ENCODE measurements at places on chromosomes 1 and 21.
A peak's percentile ranks its signal among the peaks of the same experiment; 100 is the strongest.

DNA sequence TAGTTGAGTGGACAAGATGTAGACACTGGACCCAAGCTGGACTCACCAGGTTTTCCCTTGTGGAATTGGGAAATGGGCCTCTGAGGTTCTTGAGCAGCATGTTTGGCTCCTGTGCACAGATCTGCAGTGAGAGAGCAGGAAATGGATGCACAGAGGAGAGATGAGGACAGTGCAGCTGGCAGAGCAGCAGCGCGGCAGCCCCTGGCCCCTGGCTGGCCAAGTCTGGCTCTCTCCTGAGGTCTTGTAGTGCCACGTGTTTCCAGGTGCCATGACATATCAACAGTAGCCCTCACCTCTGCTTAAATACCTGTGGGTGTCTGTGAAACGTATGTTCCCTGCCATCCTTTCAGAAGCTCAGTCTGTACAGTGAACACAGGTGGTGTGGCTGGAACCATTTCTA lies 19.2 kb upstream of the BCL10 start:
- no peak for DNase-seq

DNA sequence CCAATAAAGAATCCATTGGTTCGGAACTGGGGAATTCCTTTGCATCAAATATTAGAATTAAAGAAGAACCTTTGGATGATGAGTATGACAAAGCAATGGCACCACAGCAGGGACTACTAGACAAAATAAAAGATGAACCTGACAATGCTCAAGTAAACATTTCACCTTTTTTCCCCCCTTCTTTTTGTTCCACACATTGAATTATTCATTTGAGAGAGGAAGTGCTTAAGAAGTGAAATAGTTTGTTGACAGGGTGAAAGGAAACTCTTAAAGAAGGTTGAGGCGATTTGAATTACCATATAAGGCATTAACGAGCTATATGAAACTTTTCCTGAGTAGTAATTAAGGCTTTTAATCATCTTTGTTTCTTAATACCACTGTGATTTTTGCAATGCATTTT lies 93.1 kb downstream of the ZMYM4 start:
- DNase-seq = no peak

GRCh38 chr1:67761091-67761490 lies 72.2 kb downstream of the GNG12 start:
- no peak for DNase-seq

DNA sequence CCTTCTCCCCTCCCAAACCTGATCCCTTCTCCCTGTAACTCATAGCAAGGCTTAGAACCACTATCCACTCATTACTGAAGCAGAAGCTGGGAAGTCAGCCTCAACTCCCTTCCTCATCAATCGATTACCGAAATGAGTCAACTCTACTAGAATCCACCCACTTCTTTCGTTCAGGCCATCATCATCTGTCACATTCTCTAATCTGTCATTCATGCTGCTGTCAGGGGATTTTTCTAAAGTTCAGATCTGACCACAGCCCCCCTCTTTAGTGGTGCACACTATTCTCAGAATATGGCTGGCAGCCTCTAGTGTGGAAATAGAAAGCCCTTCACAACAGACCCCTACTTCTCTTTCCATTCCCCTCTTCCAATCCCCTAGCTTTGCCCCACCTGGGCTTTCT lies 5.1 kb downstream of the NT5C1A start:
- DNase-seq = no peak

GRCh38 chr1:151537112-151537511 lies 3.0 kb upstream of the TUFT1 start:
- no peak for DNase-seq

DNA sequence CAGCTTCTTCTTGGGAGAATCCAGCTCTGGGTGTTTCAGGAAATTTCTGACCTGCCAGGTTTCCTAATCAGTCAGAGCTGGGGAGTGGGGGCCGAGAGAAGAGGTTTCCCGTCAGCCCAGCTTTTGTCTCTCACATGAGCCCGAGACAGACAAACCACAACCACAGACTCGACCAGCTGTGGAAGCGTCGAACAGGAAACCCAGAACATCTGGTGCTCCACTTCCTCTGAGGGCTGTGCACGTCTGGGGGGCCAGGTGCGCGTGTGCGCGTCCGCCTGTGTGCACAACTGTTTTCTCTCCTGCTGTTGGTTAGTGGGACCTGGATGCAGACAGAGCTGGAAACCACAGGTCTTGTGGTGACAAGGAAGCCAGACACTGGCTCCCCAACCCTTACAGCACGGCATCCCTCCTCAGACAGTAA lies 113.0 kb upstream of the SLC25A33 start:
- peak; percentile 90 for DNase-seq

DNA sequence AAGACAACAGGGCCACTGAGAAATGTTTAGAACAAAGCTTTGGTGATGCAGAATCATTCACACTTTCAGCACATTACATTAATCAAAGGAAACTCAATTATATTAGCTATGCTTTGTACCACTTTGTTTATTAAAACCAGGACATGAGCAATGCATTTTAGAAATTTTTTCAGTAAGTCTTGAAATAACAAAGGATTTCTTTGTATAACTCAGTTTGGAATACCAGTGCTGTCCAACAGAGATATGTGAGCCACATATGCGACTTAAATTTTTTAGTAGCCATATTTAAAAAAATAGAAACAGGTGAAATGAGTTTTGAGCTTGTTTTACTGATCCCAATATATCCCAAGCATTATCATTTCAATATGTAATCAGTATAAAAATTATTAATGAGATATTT lies 18.8 kb upstream of the F3 start:
- DNase-seq = no peak

DNA sequence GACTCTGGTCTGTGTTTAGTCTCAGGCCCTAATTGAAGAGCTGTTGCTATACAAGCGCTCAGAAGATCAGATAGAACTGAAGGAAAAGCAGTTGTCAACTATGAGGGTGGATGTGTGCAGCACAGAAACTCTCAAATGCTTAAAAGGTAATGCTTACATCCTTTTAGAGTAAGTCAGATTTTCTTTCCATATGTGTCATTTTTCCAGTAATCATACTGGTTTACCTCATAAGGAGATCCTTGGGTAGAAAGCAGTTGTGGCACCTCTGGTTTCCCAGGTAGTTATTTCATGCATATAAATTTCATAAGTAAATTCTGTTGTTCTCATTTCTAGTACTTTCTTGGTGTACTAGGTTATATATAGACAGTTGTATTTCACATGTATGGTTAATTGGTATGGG lies 43.0 kb upstream of the TARS2 start:
- no peak for DNase-seq

DNA sequence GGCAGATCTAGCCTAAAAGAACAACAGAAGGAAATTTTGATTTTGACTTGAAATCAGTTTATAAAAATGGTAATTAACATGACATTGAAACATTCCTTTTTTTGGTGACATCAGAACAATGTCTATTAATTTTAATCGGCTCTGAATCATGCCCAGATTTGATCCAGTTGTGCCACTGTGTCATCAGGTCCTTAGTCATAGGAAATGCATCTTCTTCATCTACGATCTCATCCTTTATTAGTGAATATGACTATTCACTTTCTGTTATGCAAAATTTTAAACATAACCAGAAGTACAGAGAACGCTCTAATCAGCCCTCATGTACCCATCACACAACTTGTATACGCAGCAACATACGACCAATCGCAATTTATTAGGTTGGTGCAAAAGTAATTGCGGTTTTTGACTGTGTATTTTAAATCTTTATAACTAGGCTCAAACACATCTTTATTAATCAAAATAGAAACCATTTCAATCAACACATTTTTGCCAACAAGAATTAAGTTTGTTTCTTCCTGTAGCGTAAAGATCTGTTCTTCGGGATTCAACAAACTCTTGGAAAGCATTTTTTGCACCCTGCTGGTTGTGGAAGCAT lies 40.3 kb upstream of the TLR5 start:
- DNase-seq = no peak

GRCh38 chr1:151058692-151059091 lies 730 bp downstream of the CDC42SE1 start:
- DNase-seq = peak; percentile 26

DNA sequence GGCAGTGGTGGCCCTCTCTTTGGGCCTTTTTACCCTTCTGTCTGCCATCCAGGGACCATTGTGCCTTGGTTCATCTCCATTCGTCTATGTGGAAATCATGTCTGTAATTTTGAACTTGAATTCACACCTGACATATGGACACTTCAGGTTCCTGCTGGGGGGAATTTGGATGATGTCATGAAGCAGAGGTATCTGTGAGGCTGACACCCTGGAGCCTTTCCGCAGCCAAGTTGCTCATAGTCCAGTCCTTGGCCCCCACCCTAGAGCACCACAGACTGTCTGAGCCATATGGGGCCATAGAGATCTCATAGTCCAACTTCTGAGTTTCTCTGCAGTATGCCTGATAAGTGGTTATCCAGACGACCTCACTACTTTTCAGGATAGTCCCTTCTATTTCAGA lies 147.7 kb upstream of the CACNA1E start:
- no peak for DNase-seq

DNA sequence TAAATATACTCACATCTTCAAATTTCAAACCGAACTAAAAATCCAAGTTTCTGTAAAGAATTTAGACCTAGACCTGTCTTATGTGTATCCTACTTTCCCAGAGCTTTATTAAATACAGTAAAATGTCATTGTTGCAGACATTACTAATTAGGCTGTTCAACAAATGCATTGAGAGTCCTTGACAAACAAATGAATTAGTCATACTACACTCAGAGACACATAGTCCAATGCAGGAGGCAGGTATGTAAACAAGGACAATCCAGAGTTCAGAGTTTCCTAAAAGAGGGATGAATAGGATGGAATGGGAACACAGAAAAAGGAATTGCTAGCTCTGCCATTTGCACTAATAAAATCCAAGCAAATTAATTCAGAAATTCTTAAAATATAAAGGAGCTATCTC lies 1.6 kb upstream of the EGLN1 start:
- DNase-seq = no peak

DNA sequence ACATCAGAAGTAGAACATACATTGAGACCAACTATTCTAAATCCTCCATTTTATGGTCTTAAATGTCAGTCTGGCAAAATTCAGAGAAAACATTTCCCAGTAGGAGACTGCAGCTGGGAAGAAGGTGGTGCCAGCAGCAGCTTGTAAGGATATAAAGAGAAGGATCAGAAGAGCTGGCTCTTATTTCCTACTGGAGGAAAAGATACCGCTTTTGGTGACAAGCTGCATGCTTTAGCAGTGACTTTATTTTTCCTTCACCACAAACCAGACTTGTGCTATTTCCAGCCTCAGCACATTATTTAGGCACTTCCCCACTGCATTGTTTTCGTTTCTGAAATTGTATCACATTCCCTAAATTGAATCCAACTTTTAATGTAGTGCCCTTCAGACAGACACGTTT lies 28.4 kb downstream of the RNF11 start:
- no peak for DNase-seq

- DNase-seq = no peak
Observed at GRCh38 chr1:153655333-153655732, 3.2 kb upstream of the SNAPIN start.

DNA sequence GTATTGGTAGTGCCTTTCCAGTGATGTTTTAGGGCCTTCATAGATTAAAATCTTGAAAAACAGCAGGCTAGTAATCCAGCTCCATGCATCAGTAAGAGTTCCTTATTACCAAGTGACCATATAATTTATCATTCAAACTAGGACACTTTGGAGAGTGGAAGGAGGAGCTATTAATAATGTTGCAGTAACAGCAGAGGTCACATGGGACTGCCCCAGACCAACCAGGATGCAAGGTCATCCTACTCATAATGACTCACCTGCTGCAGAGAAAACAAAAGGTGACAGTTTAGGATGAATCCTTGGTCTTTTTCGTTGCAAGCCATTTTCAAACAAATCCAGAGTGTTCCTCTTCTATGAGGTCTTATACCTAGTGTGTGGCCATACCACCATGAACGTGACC lies 187.4 kb downstream of the NUF2 start:
- no peak for DNase-seq

- DNase-seq = peak; percentile 41
Observed at GRCh38 chr1:225441314-225442122, 13.7 kb upstream of the LBR start.
